ENCODE measurements at places on chromosomes 7 and 10.

- no peak for DNase-seq
These were observed 13.4 kb downstream of the SERPINE1 start for GRCh38 chr7:101140339-101140699.

DNA sequence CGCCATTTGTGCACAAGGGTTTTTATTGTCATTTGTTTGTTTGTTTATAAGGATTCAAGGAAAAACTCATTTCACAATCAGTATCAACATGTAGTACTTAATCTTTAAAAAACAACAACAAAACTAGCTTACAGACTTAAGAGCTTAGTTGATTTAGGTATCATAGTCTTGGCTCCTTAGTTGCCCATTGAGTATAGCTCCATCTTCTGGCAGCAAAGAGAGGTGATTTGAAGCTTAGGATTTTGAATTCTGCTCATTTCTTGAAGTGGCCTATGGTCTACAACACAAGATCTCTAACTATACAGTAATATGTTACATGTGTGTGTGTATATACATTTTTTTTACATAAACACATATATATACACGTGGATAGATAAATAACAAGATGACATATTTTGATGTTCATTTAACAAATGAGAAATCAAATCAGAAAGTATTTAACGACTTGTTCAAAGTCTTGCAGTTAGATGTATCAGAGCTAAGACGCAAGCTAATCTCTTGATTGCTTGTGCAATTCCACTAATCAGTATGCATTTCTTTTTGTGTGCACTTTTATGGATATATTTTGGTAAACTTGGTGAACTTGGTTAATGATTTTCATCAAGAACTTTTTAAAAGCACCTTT lies 307.3 kb downstream of the CAMK1D start:
- no peak for DNase-seq

- DNase-seq, result no peak
These were observed 18.6 kb upstream of the TRPV6 start for GRCh38 chr7:142904128-142904527.

GRCh38 chr10:93383562-93383981 lies 98.6 kb downstream of the MYOF start:
- no peak for DNase-seq

DNA sequence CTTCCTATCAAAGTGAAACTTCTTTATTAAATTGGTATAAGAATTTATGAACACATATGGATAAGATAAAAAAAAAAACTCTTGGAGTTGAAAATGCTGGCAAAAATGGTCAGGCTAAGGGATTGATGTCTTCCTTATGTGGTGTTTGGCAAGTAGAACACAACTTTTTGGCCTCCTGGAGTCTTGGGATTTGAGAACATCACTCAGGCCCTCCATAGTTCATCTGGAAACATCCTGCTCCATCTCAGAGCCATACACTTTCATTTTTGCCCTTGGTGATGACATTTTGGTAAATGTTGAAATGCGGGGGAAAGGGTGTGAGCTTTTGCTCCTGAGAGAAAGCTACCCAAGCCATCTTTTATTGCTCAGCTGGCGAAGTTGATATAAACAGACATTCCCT lies 27.5 kb upstream of the BTBD16 start:
- no peak for DNase-seq

DNA sequence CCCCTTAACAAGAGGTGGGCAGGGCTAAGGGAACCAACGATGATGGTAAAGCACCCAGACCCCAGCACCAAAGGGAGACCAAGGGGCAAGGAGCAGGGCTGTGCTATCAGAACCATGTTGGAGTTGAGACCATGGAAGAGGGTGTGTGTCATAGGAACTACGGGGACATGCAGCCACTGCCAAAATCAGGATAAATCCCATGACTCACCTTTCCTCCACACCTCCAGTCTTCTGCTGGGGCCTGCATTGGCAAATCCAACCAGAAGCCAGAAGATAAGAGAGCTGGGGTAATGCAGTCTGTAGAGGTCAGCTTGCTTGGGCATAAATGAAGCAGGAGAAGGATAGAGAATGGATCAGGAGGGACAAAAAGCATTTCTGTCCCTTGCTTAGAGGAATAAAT lies 42.7 kb upstream of the SMARCD3 start:
- DNase-seq, result no peak

- no peak for DNase-seq
These were observed 15.3 kb downstream of the ECHDC3 start for GRCh38 chr10:11757454-11757820.

- DNase-seq, result peak; percentile 78
These were observed 270.3 kb downstream of the ELFN1 start for GRCh38 chr7:1940402-1940786.

DNA sequence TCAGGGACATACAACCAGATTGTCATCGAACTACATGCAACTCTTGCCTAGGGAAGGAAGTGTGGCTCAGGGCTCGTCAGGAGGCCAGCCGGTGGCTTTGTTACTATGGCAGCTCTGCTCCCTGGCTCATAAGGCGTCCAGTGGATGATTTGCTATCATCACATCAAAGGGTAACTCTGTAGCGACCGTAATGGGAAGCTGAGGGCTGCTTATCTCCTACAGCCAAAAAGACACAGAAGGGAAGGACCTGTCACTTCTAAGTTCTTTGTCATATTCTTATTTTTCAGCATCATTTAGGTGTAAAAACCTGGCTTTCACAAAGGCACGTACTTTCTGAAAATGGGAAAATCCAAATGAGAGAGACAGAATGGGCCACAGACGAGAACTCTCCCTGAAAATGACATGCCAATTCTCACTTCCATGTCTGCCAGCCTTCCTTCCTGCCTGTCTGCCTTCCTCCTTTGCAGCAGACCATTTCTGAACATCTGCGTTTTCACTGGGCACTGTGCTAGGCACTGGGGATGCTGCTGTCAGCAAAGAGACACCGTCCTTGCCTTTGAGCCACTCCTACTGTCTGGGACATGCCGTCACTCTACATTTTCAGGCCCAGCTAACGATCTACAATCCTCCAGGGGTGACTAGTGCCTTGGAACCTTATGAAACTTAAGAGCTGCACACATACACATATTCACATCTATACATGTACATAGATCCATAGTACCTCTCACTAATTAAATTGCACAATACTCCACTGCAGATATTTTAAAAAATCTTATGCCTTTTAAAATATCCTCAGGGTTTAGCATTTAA lies 26.9 kb downstream of the ENKUR start:
- DNase-seq, result no peak

GRCh38 chr10:47369251-47369894 lies 14.7 kb downstream of the ZNF488 start:
- no peak for DNase-seq

- DNase-seq, result no peak
These were observed 33.5 kb upstream of the AUTS2 start for GRCh38 chr7:69564454-69565417.

DNA sequence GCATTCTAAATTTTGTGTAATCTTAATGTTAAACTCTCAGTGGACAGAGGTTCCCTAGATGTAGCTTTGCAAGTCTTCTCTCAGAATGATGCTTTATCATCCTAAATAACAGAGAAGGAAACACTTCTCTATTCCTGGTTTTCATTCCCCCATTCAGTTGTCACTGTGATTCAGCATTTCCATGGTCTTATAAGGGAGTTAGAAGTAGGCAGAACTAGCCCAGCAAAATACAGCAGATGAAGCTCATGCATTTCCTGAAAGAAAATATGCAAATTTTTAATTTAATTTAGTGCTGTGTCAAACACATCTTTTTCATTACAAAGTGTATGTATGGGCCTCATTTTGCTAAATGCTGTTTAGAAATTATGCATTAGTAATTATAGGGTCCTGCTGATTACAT lies 70.1 kb downstream of the ITPRID1 start:
- no peak for DNase-seq

DNA sequence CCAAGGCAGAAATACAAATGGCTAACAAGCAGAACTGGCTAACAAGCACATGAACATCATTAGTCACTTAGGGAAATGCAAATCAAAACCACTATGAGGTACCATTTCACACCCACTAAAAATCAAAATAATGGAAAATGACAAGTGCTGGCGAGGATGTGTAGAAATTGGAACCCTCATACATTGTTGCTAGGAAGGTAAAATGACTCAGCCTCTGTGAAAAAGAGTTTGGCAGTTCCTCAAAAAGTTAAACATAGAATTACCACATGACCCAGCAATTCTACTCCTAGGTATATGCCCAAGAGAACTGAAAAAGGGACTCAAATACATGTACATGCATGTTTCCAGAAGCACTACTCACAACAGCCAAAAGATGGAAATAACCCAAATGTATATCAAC lies 52.8 kb upstream of the ANAPC16 start:
- DNase-seq, result no peak

- no peak for DNase-seq
These were observed 70.4 kb upstream of the CFAP46 start for GRCh38 chr10:133012573-133013359.

- DNase-seq, result no peak
These were observed 361.9 kb downstream of the GLRX3 start for GRCh38 chr10:130498042-130498441.

GRCh38 chr10:131804551-131805295 lies 96.1 kb upstream of the PPP2R2D start:
- DNase-seq, result no peak

DNA sequence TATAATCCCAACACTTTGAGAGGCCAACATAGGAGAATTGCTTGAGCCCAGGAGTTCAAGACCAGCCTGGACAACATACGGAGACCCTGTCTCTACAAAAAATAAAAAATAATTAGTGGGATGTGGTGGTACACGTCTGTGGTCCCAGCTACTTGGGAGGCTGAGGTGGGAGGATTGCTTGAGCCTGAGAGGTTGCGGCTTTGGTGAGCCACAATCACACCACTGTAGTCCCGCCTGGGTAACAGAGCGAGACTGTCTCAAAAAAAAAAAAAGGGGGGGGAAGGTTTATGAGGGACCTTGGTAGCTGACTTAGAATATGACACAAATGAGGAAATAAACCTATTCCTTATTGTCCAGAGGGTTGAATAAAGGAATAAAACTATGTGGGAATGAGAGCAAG lies 30.8 kb downstream of the SCD start:
- no peak for DNase-seq

GRCh38 chr7:81114633-81115032 lies 195.8 kb upstream of the SEMA3C start:
- no peak for DNase-seq

- DNase-seq, result peak; percentile 15
These were observed 18.0 kb upstream of the RSU1 start for GRCh38 chr10:16835228-16835627.

DNA sequence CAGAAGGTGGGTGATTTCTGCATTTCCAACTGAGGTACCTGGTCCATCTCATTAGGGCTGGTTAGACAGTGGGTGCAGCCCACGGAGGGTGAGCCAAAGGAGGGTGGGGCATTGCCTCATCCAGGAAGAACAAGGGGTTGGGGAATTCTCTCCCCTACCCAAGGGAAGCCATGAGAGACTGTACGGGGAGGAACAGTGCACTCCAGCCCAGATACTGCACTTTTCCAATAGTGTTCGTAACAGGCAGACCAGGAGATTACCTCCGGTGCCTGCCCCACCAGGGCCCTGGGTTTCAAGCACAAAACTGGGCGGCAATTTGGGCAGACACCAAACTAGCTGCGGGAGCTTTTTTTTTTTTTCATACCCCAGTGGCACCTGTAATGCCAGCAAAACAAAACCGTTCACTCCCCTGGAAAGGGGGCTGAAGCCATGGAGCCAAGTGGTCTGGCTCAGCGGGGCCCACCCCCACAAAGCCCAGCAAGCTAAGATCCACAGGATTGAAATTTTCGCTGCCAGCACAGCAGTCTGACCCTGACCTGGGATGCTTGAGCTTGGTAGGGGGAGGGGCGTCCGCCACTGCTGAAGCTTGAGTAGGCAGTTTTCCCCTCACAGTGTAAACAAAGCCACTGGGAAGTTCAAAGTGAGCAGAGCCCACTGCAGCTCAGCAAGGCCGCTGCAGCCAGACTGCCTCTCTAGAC lies 31.2 kb downstream of the ARMC10 start:
- no peak for DNase-seq

- no peak for DNase-seq
These were observed 97.7 kb downstream of the TACC2 start for GRCh38 chr10:122086416-122087240.

GRCh38 chr7:151248346-151249033 lies at the start of gene SMARCD3:
Gene SMARCD3, minus strand, starts transcription at chr7:151248694. Its CDS starts 132 bp downstream, at chr7:151248562.
- DNase-seq, result no peak

GRCh38 chr7:134366481-134366880 lies 49.8 kb upstream of the SLC35B4 start:
- no peak for DNase-seq

DNA sequence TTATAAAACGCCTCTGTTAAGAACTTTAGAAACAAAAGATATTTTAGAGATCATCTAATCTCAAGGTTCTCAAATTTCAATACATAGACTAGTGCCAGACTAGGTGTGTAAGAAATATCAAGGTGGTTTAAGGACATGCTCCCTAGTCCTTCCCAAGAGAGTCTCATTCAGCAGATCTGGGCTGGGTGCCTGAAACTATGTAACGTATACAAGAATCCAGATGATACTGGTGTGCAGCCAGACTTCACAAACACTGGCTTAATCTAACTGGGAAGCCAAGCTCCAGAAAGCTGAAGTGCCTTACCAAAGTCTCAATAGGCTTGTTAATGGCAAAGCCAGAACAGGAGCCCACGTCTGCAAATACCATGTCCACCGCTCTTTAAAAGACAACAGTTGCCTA lies 105.0 kb upstream of the AMPH start:
- DNase-seq, result no peak

- no peak for DNase-seq
These were observed 12.7 kb downstream of the GSTO2 start for GRCh38 chr10:104281694-104282093.

GRCh38 chr7:7595451-7595850 lies 28.8 kb downstream of the MIOS start:
- DNase-seq, result no peak

GRCh38 chr10:29496341-29497162 lies 138.2 kb downstream of the SVIL start:
- DNase-seq, result peak; percentile 58

GRCh38 chr7:25171071-25171470 lies 46.0 kb upstream of the CYCS start:
- DNase-seq, result no peak

- no peak for DNase-seq
These were observed 1.8 kb downstream of the ZMIZ2 start for GRCh38 chr7:44750424-44750823.

DNA sequence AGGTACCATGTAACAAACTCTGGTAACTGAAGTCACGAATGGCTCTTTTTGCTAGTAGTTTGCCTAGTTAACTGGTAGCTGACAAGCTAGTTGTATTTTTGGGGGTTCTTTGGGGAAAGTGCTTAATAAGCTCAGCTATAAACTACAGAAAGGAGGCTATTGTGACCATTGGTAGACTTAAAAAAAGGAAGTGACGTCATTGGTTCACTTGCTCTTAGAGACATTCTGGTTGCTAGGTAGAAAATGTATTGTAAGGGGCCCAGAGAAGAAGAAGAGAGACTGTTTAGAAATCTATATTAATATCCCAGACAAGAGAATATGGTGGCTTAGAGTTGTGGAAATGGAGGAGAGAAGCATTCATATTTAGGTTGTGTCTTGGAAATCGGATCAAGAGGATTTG lies 103.0 kb downstream of the NXPH1 start:
- DNase-seq, result no peak

GRCh38 chr7:145016068-145016467 lies 180.2 kb upstream of the TPK1 start:
- DNase-seq, result no peak
